ENCODE measurements at places on chromosomes 12 and 14. TPM values are rescaled to one million over a fixed set of nuclear protein-coding genes. Genes with fewer than 3 reads are reported as not detected.

The SOAT2 gene
- not detected for total RNA-seq

The MMP19 gene
- 16.2 TPM for total RNA-seq

The IL31 gene
- total RNA-seq = not detected

The LRRC23 gene
- total RNA-seq = 12.4 TPM

The CAPRIN2 gene
- 27.0 TPM for total RNA-seq

The NCKAP5L gene
- total RNA-seq = 21.8 TPM

The ERBB3 gene
- 0.10 TPM for total RNA-seq

The OAS2 gene
- total RNA-seq = 4.2 TPM

Data from smooth muscle cell of the pulmonary artery (primary cell).